ENCODE measurements at places on chromosomes 4 and X. TPM values are rescaled to one million over a fixed set of nuclear protein-coding genes. Genes with fewer than 3 reads are reported as not detected.

The CDKL5 gene
- total RNA-seq: 0.73 TPM

The TSPAN7 gene
- not detected for total RNA-seq

GRCh38 chr4:139458543-139458942 is 4.6 kb downstream of the RAB33B start:
- no peak for DNase-seq

DNA sequence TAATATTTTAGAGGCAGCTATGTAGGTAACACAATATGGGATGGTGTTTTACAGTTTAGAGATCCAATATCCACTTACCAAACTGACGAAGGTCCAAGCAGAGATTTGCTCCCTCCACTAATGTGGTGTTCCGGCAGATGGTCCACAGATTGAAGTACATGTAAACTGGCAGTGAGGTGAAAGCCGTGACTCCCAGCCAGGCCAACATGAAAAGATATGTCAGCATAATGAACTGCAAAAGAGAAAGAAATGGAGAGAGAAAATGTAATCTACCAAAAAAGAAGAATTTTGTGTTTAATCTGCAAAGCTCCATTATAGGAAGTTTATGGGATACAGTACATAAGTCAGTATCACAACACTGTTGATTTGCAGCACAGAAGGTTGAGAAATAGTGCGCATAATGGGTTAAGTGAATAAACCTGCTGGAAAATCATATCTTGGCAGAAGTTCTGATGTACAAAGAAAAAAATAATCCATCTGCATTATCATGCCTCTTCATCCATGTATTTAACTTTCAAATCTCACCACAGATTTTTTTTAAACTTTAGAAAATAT is 160.2 kb downstream of the GPM6A start:
- DNase-seq: no peak

- DNase-seq: no peak
Observed at GRCh38 chr4:182202650-182203049, 40.6 kb upstream of the TENM3 start.

DNA sequence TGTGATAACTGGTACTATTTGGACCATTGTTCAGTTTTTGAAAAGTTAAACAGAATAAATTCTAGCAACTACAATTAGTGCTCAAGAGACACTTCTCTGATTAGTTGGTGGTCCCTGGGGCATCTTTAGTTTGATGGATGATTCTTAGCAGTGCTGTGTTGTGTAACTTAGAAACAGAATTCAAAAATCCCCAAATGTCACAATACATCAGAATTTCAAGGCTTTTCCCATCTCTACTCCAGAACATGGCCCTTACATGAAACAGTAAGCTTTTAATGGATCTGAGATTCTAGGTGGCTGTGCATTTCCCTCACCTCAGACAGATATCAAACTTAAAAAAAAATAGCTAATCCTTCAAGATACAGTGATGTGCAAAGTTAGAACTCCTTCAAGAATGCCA is 104.4 kb upstream of the CXCL13 start:
- no peak for DNase-seq
